ENCODE measurements at places on chromosomes 2 and 18.
A peak's percentile ranks its signal among the peaks of the same experiment; 100 is the strongest.

DNA sequence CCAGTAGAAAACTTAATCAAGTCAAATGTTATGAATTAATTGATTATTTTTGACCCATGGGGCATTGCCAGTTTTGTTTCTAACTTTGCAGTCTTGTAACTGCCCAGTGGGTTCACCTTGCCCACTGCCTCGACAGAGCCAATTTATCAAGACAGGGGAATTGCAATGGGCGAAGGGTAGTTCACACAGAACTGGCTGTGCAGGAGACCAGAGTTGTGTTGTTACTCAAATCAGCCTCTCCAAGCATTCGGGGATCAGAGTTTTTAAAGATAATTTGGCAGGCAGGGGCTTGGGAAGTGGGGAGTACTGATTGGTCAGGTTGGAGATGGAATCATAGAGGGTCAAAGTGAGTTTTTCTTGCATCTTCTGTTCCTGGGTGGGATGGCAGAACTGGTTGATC, 168.5 kb upstream of the COPS8 start:
- DNase-seq: no peak

GRCh38 chr2:205343103-205343502, 339.2 kb upstream of the NRP2 start:
- no peaks in the 10 kb centered on the region for H3K36me3 ChIP-seq
- H3K27ac ChIP-seq: no peak overlapping the region
- H3K4me1 ChIP-seq: no peaks in the 10 kb centered on the region
- no peak for DNase-seq
- no peak overlapping the region for H3K4me3 ChIP-seq
- no peaks in the 10 kb centered on the region for H3K27me3 ChIP-seq

DNA sequence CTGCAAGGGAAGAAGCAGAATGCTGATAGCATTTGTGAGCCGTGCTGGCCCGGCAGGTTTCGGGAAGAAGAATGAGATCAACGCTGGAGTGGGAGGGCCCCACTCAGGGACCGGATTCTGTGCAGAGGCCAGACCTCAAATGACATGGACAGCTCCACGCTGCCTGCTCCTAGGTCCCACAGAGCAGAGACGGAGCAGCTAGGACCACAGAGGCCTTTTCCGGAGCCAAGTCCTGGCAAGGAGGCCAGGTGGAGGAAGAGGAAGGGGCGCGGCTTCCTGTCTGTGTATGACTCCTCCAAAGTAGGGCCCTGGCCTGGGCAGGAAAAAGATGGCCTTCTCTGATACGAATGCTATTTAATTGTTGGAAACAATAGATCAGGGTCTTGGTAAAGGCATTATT, 139.9 kb downstream of the LRRC30 start:
- no peaks in the 10 kb centered on the region for H3K36me3 ChIP-seq
- no peak for DNase-seq
- no peaks in the 10 kb centered on the region for H3K27me3 ChIP-seq
- H3K4me1 ChIP-seq: no peaks in the 10 kb centered on the region
- H3K4me3 ChIP-seq: no peak overlapping the region

- peak within 1 kb of the TSS; percentile 51 for H3K4me3 ChIP-seq
- H3K36me3 ChIP-seq: no peaks in the 10 kb centered on the region
- no peaks in the 10 kb centered on the region for H3K4me1 ChIP-seq
- peaks cover 5% of the 10 kb centered on the region for H3K27me3 ChIP-seq
- H3K27ac ChIP-seq: no peak within 1 kb of the TSS
Observed at GRCh38 chr18:6729247-6730091, at the start of gene ARHGAP28. ARHGAP28 (plus strand) TSS chr18:6729716; CDS start chr18:6729822, 106 bp downstream.

DNA sequence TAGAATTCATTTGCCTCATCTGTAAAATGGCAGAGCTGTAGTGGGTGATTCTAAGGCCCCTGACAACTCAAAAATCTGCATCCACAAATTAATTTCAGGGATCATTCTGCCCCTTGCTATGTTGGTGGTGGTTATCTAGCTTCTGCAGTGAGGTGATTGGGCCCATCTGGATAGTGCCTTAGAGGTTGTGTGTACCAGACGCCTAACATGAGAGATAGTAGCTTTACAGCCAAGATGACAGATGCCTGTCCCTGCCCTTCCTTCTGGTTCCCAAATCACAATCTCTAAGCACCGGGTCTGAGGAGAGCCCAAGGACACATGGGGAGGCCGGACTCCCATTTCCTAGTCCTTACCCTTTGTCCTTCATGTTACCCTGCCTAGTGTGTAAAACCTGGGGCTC, 51.1 kb upstream of the TNP1 start:
- no peaks in the 10 kb centered on the region for H3K27me3 ChIP-seq
- no peak overlapping the region for H3K27ac ChIP-seq
- no peak overlapping the region for H3K4me3 ChIP-seq
- H3K36me3 ChIP-seq: no peaks in the 10 kb centered on the region

DNA sequence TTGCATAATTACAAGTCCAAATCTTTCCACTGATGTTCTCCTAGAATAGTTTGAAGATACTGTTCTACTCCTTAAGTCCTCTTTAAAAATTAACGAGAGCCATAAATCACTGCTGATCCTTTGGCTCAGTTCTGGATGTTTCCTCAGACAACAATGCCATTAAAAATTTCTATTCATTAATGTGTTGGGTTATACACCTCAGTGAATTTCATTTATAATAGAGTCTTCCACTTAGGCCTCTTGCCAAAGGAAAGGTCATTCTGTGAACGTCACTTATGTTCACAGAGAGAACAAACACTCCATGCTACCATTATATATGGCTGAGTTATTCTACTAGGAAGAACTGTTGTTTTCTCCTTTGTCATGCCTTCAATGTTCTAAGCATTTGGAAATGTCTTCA, 1472.3 kb upstream of the CELF4 start:
- H3K27ac ChIP-seq: no peak overlapping the region
- no peak for DNase-seq
- no peaks in the 10 kb centered on the region for H3K27me3 ChIP-seq
- no peaks in the 10 kb centered on the region for H3K36me3 ChIP-seq
- H3K4me1 ChIP-seq: no peaks in the 10 kb centered on the region

GRCh38 chr18:32907311-32907585, 134.4 kb upstream of the KLHL14 start:
- H3K4me1 ChIP-seq: no peaks in the 10 kb centered on the region
- no peak overlapping the region for H3K27ac ChIP-seq
- H3K27me3 ChIP-seq: no peaks in the 10 kb centered on the region
- H3K4me3 ChIP-seq: no peak overlapping the region

DNA sequence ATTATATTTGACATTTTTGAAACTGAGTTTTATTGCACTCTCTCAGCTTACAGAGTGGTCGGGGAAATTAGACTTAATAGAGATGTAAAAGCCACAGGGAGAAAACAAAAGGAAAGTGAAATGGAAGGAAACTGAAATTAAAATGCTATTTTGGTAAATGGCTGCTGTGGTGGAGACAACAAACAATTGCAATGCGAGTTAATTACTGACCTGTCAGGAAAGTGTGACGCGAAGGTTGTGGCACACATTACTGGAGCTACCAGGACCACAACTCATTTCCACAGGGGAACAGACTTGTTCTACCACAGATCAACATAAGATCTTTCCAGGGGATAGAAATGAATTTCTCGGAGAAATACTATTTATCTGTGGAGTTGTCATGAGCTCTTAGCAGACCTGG, 19.5 kb downstream of the ARHGAP15 start:
- H3K4me3 ChIP-seq: no peak overlapping the region
- H3K27ac ChIP-seq: no peak overlapping the region
- no peaks in the 10 kb centered on the region for H3K4me1 ChIP-seq
- no peaks in the 10 kb centered on the region for H3K27me3 ChIP-seq
- H3K36me3 ChIP-seq: no peaks in the 10 kb centered on the region
- DNase-seq: no peak

DNA sequence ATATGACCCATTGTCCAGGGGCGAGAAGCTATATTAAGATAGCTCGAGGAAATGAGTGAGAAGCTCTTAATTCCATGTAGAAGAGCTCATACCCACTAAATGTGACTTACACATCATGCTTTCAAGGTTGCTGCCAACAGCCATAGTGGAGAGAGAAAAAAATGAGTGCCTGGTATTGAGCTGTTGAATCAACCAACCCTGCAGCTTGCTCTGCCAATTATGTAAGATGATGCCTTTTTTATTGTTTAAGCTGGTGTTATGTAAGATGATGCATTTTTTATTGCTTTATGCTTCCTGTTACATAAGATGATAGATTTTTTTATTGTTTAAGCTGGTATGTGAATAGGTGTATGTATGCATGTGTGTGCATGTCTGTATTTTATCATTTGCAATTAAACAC, 228.2 kb downstream of the CCDC178 start:
- H3K4me1 ChIP-seq: no peaks in the 10 kb centered on the region
- no peaks in the 10 kb centered on the region for H3K27me3 ChIP-seq
- H3K4me3 ChIP-seq: no peak overlapping the region
- H3K36me3 ChIP-seq: no peaks in the 10 kb centered on the region
- H3K27ac ChIP-seq: no peak overlapping the region

- no peak overlapping the region for H3K4me3 ChIP-seq
- no peak for DNase-seq
- H3K27ac ChIP-seq: peak overlapping the region; percentile 93
- no peaks in the 10 kb centered on the region for H3K36me3 ChIP-seq
- peaks cover 52% of the 10 kb centered on the region for H3K4me1 ChIP-seq
- no peaks in the 10 kb centered on the region for H3K27me3 ChIP-seq
Observed at GRCh38 chr2:85503851-85504777, 34.9 kb upstream of the MAT2A start.

DNA sequence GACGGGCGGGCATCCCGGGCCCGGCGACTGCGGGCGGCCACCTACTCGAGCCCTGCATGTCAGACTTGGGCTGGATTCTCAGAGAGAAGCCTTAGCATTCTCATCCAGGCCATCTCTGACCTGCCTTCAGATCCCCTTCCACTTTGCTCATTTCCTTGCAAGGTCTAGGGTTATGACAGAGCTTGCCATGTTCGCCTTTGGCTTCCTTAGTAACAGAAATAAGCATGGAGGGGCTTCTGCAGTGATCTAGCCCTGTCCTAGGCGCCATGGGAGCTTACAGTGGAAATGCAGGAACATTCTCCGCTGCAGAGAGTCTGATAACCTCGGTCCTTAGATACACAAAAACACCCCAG, 632 bp upstream of the ACVR1 start:
- H3K4me1 ChIP-seq: peaks cover 22% of the 10 kb centered on the region
- no peaks in the 10 kb centered on the region for H3K27me3 ChIP-seq
- no peaks in the 10 kb centered on the region for H3K36me3 ChIP-seq
- peak overlapping the region; percentile 81 for H3K27ac ChIP-seq

DNA sequence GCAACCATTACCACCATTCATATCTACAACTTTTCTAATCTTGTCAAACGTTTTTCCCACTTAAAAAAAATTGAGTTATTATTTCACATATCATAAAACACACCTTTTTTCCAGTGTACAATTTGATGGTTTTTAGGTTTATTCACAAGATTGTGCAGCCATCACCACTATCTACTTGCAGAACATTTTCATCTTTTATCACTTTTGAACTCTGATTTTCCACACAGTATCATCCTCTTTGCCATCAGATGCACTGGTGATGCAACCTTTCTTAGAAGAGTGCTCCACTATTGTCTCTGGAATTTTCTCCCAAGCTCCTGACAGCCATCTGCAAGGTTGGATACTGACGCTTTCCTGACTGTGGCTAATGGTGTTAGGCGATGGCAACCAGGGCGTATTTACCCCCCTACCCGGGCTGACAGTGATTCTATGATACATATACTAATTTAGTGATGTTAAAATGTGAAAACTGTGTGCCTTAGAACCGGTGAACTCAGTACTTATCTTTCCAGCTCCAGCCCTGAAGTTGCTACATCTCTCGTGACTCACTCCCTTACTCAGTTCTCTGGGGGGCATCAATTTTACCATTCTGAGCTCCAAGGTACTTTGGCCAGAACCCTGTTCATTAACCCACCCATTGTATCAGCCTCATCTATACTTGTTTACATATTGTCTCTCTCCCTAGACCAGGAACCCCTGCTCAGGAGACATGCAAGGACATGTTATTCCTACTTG, 105.4 kb upstream of the SPRED2 start:
- no peaks in the 10 kb centered on the region for H3K36me3 ChIP-seq
- no peaks in the 10 kb centered on the region for H3K27me3 ChIP-seq
- H3K4me3 ChIP-seq: no peak overlapping the region
- H3K27ac ChIP-seq: no peak overlapping the region
- H3K4me1 ChIP-seq: no peaks in the 10 kb centered on the region
- DNase-seq: no peak

DNA sequence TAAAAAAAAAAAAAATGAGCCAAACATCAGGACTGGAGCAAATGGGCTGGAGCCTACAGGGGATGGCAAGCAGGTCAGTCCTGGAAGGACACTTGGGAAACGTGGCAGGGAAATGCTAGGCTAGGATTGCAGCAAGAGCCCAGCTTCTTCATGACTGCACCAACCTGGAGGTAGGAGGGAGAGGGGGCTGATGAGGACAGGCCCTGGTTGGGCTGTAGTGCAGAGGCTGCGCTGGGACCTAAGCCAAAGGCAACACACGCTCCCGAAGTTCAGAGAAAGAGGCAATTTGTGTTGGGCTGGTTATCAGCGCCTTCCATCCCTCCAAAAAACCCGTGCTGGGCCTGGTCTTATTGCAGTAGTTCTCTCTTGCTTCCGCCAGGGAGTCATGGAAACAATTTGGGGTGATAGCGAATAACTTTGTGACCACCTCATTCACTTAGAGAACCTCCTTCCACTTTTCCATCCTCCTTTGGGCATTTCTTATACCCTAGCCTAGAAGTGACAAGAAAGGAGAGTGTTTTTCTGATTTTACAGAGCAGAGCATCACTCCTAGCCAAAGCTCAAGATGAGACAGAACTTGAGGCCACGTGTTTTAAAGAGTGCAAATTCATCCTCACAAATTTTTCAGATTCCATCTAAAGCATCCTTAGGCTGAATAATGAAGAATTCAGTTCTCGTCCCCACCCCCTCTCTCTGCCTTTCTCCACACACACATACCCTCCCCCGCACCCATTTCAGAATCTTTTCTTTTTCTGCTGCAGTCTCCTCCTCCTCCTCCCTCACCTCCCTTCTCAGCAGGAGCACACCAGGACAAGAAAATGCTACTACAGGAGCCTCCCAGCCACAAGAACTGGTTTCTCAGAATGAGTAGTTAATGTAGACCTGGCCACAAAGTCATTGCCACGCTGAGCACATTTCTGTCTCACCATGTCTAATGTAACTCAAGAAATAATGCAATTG, 82.5 kb upstream of the STPG4 start:
- DNase-seq: no peak
- H3K27ac ChIP-seq: no peak overlapping the region
- peaks cover 18% of the 10 kb centered on the region for H3K4me1 ChIP-seq
- no peaks in the 10 kb centered on the region for H3K27me3 ChIP-seq
- H3K36me3 ChIP-seq: no peaks in the 10 kb centered on the region

DNA sequence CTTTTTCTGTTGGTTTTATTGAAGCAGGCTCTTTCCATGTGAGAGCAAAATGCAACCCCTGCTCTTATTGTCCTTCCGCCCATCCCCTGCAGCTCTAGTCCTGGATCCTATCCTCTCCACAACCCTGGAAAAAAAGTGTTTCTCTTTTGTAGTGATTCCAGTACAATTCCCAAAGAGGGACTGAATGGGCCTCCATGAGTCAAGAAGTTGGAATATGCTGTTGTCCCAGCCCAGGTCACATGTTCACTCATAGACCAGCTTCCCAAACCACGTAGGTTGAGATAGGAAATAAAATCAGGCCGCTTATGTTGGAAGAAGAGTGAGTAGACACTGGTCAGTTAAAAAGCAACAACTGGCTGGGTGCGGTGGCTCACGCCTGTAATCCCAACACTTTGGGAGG, 39.4 kb downstream of the CPO start:
- no peaks in the 10 kb centered on the region for H3K36me3 ChIP-seq
- no peaks in the 10 kb centered on the region for H3K27me3 ChIP-seq
- no peak for DNase-seq
- H3K4me1 ChIP-seq: peaks cover 15% of the 10 kb centered on the region
